ENCODE measurements at places on chromosomes 16 and 17.

DNA sequence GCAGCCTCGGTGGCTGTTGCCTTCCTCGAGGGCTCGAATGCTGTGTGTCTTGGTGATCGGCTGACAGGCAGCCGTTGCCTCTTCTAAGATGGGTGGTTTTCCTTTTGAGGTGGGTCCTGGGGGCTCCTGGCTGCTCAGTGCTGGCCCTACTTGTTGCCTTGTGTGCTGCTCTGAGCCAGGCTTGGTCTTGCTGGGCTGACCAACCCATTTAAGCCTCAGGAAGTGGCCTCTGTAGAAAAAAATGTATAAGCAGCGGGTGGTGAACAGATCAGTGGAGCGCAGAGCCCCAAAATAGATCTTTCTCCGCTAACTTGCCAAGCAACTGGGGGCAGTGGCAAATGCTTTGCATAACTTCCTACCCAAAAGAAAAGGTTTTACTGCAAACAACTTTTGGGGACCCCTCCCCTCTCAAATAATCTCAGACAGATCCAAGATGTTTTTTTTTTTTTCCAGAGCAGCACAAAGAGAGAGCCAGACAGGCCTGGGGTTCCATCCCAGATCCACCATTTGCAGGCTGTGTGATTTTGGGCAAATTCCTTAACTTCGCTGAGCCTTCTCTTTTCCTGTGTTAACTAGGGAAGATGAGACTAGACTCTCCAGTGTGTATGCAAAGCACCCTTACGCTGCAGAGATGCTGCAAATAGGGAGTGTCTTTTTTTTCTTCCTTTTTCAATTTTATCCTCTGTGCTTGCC lies 42.5 kb downstream of the PLCG2 start:
- no peak for DNase-seq

GRCh38 chr17:1486802-1487695 lies 5.4 kb downstream of the MYO1C start:
- DNase-seq = peak; percentile 77

- DNase-seq = no peak
These were observed 32.4 kb downstream of the SMYD4 start for GRCh38 chr17:1797323-1797722.

- no peak for DNase-seq
These were observed 369.1 kb upstream of the XYLT1 start for GRCh38 chr16:17839907-17840306.
